ENCODE measurements at places on chromosomes 6 and 20. TPM values are rescaled to one million over a fixed set of nuclear protein-coding genes. Genes with fewer than 3 reads are reported as not detected.

PAK5 gene
- not detected for total RNA-seq

CALHM4 gene
- total RNA-seq = not detected

WFDC5 gene
- not detected for total RNA-seq

ABHD16B gene
- not detected for total RNA-seq

C6orf58 gene
- total RNA-seq = not detected

RNF39 gene
- total RNA-seq = not detected

MACROD2 gene
- 0.56 TPM for total RNA-seq

SLC16A10 gene
- not detected for total RNA-seq

LCA5 gene
- 3.7 TPM for total RNA-seq

PRL gene
- total RNA-seq = not detected

RBPJL gene
- not detected for total RNA-seq

TSBP1 gene
- total RNA-seq = not detected

ISM1 gene
- total RNA-seq = 0.06 TPM

LRRN4 gene
- total RNA-seq = not detected

GHRH gene
- total RNA-seq = not detected

SLC26A8 gene
- total RNA-seq = 0.26 TPM

OLIG3 gene
- total RNA-seq = 0.06 TPM

ZSCAN12 gene
- total RNA-seq = 6.6 TPM

GPR63 gene
- total RNA-seq = under 0.01 TPM

CCDC170 gene
- total RNA-seq = 2.0 TPM

SYNDIG1 gene
- 3.2 TPM for total RNA-seq

CST7 gene
- not detected for total RNA-seq

RAET1E gene
- total RNA-seq = 1.8 TPM

AKIRIN2 gene
- total RNA-seq = 12.5 TPM

DBNDD2 gene
- 7.1 TPM for total RNA-seq

RAB44 gene
- not detected for total RNA-seq

OR2W1 gene
- total RNA-seq = not detected

MCCD1 gene
- not detected for total RNA-seq

TMC2 gene
- total RNA-seq = not detected

ENPP3 gene
- total RNA-seq = 0.40 TPM

FAM162B gene
- 0.40 TPM for total RNA-seq

RBBP8NL gene
- not detected for total RNA-seq

WFDC10B gene
- not detected for total RNA-seq

NKAIN4 gene
- total RNA-seq = not detected

TP53RK gene
- 21.4 TPM for total RNA-seq

KCNK16 gene
- total RNA-seq = not detected

SLC35F1 gene
- total RNA-seq = not detected

PRR18 gene
- not detected for total RNA-seq

PDE7B gene
- total RNA-seq = 31.0 TPM

GGTLC1 gene
- not detected for total RNA-seq

JAG1 gene
- 219 TPM for total RNA-seq

GMPR gene
- total RNA-seq = 37.7 TPM

FKBP1C gene
- 0.79 TPM for total RNA-seq

CCN5 gene
- total RNA-seq = 0.93 TPM

HRH3 gene
- not detected for total RNA-seq

TMEM151B gene
- total RNA-seq = not detected

CDSN gene
- total RNA-seq = not detected

GRM1 gene
- total RNA-seq = 0.13 TPM

BEND3 gene
- 0.93 TPM for total RNA-seq

CLDN20 gene
- total RNA-seq = not detected

MAP3K7 gene
- total RNA-seq = 26.7 TPM

ADGB gene
- total RNA-seq = not detected

RGS17 gene
- 37.3 TPM for total RNA-seq

PHF1 gene
- total RNA-seq = 21.9 TPM

SCGN gene
- not detected for total RNA-seq

SLC4A11 gene
- total RNA-seq = 0.26 TPM

MYBL2 gene
- 3.9 TPM for total RNA-seq

RAD21L1 gene
- not detected for total RNA-seq

FAM209B gene
- total RNA-seq = not detected
